Stimulated activated CD4-positive, alpha-beta T cell treated with anti-CD3 and anti-CD28 coated beads, Interleukin-1b, Interleukin-23, amount 100 ng/mL, for 1 hour (primary cell): ENCODE measurements at places on chromosomes 11 and 22.

GRCh38 chr11:17173332-17173731 is 34.5 kb downstream of the PIK3C2A start:
- DNase-seq: no peak

GRCh38 chr11:33724644-33725035 is 11.6 kb downstream of the CD59 start:
- no peak for DNase-seq

DNA sequence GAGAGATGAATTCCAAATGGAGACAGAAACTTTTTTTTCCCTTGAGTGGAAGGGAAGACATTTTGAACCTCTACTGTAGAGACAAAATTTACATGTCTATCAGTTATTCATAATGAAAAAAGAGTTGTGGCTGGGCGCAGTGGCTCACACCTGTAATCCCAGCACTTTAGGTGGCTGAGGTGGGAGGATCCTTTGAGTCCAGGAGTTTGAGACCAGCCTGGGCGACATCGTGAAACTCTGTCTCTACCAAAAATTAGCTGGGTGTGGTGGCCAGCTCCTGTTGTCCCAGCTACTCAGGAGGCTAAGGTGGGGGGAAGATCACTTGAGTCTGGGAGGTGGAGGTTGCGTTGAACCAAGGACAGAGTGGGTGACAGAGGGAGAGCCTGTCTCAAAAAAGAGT is 4.1 kb downstream of the EED start:
- no peak for DNase-seq

DNA sequence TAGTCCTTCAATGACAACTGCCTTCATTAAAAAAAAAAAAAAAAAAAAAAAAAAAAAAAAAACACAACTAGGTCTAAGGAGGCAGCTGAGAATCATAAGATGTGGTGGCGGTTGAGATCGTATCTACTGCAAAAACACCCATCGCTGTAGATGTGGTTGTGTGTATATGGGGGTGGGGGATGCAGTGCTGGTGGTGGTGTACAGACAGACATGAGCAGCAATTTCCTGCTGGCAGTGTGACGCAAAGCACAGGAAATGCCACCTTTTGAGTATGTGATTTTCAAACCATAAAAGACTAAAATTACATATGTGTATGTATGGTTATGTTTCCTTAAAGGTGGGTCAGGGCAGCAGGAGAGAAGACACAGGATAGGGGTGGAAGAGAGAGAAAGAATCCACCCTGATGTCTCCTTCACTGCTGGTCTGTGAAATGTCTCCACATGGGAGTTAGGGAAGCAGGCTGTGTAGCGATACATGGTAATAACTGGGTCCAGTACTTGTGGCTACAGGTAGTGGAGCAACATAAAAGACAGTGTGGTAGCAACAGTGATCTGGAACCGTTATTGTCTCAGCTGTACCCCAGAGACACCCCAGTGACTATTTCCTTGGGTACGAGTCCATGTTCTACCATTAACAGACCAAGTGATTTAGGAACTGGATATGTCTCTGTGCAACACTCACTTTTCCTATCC is 57.9 kb downstream of the SYTL2 start:
- DNase-seq: peak; percentile 37

DNA sequence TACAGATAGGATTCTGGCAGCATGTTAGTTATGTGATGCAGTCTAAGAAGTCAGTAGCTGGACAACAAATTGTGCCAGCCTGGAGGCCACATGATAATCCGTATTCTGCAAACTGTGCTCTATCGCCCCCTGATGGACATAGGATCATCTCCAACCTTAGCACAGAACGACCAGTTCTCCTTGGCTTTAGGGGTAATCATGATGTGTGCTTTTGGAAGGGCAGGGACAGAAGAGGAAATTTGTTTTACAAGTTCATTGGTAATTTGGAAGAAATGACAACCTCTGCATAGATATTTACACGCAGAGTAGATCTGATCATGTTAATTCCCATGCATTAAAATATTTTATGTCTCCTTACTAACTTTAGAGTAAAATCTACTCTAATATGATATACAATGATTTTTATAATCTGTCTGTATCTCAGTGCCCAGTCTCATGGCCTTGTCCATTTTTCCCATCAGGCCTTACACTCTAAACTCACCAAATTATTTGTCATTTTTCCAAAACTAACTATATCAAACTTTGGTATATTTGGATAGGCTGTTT is 12.1 kb downstream of the OR10D3 start:
- no peak for DNase-seq

DNA sequence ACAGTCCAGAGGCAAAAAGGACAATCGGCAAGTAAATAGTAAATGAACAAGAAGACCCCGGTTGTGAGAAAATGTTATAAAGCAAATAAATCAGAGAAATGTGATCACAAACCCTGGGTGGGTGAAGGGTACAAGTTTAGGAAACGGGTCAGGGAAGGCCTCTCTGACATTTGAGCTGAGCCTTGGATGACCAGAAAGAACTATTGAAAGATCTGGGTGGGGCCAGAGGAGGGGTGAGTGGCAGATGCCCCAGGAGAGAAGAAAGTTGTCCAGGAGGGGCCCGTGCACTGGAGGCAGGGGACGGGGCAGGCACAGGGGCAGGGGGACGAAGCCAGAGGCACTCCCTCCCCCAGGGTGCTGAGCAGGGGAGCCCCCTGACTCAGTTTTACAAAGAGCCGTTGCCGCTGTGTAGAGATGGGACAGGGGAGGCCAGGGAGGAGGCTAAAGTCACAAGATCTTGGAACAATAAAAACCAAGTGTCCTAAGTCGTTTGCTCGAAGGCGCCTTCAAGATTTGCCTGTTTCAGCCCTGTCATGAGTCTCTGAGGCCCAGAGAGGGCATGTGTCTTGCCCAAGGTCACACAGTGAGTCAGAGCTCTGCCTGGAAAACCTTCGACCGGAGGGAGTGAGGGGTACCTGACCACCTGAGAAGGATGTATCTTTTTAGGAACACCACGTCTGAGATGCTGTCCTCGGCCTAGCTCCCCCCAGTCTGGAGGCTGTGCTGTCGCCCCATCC is 10.8 kb upstream of the PDGFB start:
- DNase-seq: no peak

DNA sequence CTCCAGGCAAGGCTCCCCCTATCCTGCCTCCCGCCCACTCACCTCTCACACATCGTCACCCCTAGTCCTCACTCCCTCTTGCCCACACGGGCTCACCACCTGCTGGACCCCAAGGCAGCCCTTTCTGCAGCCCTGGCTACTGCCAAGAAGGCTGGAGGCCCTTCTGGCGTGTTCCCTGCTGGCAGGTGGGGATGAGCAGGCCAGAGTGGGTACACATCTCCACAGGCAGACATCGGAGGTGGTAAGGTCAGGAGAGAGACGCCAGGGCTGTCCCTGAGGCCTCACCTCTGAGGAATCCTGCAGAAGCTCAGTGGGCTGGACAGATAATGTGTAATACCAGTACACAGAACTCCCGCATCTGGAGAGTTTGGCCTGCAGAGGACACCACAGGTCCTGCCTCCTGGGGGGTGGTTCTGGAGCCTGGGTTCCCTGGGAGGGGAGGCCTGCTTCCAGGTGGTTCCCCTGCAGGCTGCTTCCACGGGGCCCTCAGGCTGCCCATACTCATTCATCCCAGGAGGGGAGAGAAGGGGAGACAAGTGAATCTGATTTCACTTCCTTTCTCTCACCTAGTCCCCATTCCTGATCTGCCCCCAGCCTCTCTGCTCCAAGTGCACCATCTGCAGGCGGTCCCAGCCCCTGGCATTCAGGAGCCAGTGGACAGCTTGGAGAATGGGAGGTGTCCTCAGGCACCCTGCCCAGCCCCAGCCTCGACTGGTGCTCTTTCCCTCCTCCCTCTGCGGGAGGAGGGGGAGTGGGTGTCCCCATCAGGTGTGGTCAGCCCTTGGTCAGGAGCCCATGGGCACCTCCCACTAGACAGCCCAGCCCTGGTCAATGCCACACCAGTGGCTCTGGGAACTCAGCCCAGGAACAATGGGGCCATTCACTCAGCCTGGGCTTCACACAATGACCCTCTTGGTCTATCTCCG is 6.1 kb upstream of the CHST1 start:
- DNase-seq: no peak

GRCh38 chr11:110185121-110185591 is 92.0 kb downstream of the ZC3H12C start:
- DNase-seq: no peak

DNA sequence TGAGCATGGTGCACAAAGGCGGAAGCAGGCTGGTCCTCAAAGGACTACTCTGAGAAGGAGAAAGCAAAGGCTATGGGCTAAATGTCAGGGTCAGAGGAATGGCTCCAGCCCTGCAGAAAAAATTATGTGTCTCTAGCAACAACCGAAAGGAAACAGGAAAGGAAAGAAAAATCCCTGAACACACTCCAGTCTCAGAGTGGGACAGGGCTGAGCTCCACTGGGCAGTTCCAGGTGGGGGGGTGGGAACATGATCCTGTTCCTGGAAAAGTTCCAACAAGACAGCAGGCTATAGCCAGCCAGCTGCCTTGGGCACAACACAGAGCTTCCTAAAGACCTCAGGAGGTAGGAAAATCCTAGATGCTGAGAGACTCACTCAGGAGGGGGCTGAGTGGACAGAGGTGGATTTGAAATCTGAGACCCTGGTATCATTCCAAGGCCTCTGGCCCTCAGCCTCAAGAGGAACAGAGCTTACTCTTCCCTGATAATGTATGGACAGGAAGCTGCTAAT is 1088.2 kb downstream of the TBC1D22A start:
- DNase-seq: no peak

DNA sequence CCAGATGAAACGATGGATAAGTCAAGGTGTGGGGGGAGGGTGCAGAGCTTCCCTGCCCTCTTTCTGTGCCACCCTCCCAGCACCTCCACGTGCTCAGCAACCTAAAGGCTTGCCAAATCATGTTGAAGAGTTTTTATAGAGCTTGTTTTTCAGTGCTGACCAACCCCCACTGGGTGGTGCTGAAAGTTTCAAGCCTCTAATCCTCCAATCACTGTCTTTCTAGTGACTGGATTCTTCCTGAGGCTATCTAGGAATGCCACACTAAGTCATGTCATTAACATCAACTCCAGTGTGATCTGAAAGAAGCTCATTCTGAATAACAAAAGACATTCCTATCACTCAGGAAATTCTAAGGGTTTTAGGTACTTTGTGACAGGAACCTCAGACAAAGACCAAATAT is 382.6 kb downstream of the DYNC2H1 start:
- no peak for DNase-seq

- DNase-seq: no peak
These were observed 35.3 kb downstream of the MCM5 start for GRCh38 chr22:35435201-35435740.

DNA sequence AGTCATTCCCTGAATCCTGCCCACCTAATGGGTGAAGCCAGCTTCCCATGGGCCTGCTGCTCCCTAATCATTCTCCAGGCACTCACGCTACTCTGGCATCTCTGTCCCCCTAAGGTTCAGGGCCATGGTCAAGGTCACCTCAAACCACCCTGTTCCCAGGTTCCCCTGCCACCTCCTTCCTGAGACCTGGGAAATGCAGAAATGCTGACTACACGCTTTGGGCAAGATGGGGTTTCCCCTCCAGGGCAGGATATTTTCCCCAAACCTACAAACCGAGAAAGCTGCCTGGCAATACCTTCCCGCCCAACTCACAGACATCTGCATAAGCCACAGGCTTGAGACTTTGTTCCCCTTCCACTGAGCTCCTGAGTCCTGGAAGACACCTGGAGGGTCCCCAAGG is 97.6 kb downstream of the FEZ1 start:
- no peak for DNase-seq

GRCh38 chr22:42376711-42377554 is 55.3 kb downstream of the NFAM1 start:
- DNase-seq: no peak
